ENCODE measurements at places on chromosomes 16 and 17.
A peak's percentile ranks its signal among the peaks of the same experiment; 100 is the strongest.

DNA sequence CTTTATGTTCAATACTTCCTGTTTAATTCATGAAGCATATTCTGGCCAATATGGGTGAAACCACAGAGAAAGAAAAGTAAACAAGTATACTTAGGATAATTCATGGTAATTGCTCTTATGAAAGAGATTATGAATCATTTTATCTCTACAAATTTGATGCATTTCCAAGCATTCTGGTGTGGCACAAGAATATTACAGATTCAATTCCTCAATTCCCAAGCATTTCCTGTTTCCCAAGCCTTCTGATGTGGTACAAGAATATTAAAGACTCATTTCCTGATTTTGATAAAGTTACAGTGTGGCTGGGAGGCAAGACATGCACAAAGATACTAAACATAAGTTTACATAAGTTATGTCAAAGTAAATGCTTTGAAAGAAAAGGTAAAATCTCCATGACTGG, 126.1 kb upstream of the NUDT7 start:
- no peak for DNase-seq

- DNase-seq = no peak
Measured at GRCh38 chr17:36939052-36939801, 2.0 kb downstream of the LHX1 start.

DNA sequence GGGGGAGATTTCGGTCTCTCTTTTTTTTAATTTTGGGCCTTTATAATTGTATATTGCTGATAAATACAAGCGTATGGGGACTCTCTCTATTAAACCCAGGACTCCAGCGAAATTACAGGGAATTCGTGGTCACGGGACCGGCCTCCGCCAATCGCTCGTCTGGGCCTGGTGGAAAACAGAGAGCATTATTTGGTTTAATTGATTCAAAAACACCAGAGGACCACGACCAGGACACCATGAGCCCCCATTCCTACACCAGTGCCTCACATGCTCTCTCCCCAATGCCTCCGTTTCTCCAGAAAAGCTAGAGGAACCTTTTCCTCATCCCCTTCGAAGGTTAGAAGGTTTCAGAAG, at the start of gene HOXB2:
Gene HOXB2, minus strand, starts transcription at position 88 of the 354 bp plus-strand sequence. CDS start 198 bp downstream, outside the sequence.
- DNase-seq = peak; percentile 76

- DNase-seq = no peak
Measured at GRCh38 chr16:49932434-49932833, 76.5 kb upstream of the ZNF423 start.

- DNase-seq = no peak
Measured at GRCh38 chr17:31140111-31140510, 45.3 kb downstream of the NF1 start.

DNA sequence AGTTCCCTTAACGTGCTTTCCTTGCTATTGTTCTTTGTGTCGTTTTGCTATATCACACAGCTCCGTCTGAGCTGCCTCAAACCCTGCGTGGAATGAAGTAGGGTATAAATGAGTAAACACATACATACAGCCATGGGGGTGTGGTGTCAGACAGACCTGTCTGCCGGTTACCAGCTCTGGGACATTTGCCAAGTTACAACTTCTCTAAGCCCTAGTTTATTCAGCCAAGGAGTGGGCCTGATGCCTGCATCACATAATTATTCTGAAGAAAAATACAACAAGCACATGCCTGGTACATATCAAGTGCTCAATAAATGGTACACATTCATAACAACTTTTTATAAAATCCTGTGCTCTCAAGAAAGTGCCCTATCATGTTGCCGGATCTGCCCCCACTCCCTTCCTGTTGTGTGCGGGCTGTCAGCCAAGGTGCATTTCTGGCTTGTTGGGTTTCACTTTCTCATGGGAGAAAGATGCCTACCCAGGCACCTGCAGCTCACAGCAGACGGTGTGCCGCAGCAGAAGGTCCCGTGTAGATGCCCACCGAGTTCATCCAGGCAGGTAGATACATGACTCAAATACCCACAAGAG, 30.5 kb downstream of the SMPD3 start:
- DNase-seq = peak; percentile 56

- no peak for DNase-seq
Measured at GRCh38 chr17:42378959-42379594, 9.2 kb downstream of the STAT3 start.

DNA sequence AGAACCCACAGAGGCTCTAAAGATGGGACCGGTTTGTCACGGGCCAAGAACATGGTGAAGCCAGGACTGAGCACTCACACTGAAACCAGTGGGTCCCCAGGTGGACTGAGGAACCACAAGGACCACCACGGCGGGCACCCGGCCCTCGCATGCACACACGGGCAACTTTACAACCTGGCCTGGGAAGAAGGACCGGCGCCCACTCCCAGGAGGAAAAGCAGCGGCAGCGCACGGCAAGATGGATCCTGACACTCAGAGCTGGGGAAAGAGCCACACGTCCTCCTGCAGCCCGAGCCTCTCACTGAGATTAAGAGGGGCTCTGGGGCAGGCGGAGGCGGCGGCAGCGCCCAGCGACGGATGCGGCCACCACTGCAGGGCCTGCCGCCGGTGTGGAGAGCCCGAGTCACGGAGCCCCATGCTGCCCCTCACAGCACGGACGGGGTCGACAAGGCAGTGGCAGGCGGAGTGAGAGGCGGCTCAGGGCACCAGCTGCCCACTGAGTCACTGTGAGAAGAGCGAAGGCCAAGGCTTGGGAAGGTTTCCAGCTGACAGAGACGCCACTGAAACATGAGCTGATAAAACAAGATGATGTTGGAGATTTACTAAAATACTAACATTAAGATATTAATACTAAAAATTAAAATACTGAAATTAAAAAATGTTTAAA, 118.3 kb downstream of the ANKRD11 start:
- no peak for DNase-seq

DNA sequence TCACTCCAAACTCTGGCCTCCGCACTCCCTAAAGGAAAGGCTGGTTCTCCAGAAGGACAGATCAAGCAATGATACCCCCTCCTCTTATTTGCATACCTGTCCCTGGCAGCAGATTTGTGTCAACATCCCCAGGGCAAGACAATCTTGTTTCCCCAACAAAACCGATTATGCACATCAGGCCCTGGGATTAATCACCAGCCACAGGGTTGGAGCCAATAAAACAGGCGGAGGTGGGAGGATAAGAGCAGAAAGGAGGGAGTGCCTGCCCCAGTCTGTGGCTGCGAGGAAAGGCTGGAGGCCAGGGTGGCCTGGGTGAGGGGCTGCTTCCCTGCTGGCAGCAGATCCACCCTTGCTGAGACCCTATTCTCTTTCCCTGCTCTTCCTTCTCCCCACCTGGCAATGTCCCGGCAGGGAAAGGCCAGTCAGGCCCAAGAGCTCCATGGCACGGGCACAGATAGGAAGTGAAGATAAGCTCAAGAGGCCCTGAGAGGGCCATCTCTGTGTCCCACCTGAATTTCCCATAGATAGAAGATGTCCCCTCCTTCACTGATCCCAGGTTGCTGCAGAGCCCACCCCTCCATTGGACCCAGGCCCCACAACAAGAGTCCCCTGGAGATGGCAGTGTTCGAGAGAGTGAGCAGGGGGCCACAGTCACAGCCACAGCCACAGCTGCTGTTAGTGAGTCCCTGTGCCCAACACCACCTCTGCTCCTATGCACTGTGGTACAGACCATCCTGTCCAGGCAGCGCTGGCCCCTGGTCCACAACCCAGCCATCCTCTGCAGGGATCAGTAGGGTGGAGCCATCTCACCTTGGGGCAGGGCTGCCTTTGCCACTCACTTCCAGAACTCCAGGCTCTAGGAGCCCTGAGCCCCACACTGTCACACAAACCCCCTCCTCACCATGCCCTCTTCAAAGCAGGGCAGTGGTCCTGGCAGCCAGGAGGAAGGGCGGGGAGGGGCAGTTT, 137.5 kb downstream of the SDK2 start:
- DNase-seq = peak; percentile 39

GRCh38 chr17:8467527-8467926, 31.8 kb downstream of the NDEL1 start:
- DNase-seq = no peak

DNA sequence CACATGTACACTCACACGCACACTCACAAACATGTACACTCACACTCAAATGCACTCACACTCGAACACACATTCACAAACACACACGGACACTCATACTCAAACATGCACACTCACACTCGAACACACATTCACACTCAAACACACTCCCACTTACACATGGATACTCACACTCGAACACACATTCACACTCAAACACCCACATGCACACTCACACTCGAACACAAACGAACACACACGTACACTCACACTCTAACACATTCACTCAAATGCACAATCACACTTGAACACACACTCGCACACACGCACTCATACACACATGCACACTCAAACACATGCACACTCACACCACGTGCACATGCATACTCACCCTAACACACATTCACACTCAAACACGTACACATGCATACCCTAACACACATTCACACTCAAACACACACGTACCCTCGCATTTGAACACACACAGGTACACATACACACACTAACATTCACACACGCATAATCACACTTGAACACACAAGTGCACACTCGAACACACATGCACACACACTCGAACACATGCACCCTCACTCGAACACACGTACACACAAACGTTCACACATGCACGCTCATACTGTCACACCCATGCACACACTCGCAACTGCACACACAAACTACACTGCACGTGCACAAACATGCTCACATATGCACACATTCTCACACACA, 41.8 kb downstream of the CFAP20 start:
- DNase-seq = no peak

GRCh38 chr16:71927383-71927782, 32.1 kb downstream of the IST1 start:
- DNase-seq = no peak

GRCh38 chr17:33054412-33054811, 62.8 kb downstream of the SPACA3 start:
- DNase-seq = no peak

DNA sequence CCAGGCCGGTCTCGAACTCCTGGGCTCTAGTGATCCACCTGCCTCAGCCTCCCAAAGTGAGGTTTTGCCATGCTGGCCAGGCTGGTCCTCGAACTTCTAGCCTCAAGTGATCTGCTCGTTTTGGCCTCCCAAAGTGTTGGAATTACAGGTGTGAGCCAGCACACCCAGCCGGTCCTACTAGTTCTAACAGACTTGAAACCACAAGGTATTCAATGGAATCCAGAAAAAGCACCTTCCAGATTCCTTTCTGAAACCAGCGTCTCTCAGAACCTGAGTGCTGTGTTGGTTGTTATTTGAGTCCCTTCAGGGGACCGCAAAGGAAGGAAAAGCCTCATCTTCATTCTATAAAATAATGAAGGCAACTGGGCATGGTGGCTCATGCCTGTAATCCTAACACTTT, 4.1 kb downstream of the KRABD2 start:
- no peak for DNase-seq

DNA sequence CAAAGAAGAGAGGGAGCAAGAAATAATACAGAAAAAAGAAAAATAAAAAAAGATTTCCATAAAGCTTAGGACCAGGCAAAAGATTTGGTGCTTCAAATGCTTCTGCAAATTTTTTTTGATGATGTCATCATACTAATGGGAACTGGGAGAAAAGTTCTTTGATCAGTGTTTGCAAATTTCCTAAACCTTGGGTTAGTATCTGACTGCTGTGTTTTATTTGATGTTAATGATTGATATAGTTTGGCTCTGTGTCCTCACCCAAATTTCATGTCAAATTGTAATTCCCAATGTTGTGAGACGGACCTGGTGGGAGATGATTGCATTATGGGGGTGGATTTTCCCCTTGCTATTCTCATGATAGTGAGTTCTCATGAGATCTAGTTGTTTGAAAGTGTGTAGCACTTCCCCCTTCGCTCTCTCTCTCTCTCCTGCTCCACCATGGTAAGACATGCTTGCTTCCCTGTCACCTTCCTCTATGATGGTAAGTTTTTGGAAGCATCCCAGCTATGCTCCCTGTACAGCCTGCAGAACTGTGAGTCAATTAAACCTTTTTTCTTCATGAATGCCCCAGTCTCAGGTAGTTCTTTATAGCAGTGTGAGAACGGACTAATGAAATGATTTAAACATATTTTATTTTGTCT, 72.6 kb downstream of the TMEM100 start:
- DNase-seq = no peak

All from NCI-H2081 treated with DMSO at 0.1 percent for 48 hours (cell line).